GM06990 (cell line): ENCODE measurements at places on chromosomes 12 and 14.
A peak's percentile ranks its signal among the peaks of the same experiment; 100 is the strongest.

- no peak for DNase-seq
Observed at GRCh38 chr12:113808095-113808951, 157.8 kb downstream of the RBM19 start.

- peak; percentile 74 for DNase-seq
Observed at GRCh38 chr12:53200458-53201176, 6.4 kb downstream of the ITGB7 start.

DNA sequence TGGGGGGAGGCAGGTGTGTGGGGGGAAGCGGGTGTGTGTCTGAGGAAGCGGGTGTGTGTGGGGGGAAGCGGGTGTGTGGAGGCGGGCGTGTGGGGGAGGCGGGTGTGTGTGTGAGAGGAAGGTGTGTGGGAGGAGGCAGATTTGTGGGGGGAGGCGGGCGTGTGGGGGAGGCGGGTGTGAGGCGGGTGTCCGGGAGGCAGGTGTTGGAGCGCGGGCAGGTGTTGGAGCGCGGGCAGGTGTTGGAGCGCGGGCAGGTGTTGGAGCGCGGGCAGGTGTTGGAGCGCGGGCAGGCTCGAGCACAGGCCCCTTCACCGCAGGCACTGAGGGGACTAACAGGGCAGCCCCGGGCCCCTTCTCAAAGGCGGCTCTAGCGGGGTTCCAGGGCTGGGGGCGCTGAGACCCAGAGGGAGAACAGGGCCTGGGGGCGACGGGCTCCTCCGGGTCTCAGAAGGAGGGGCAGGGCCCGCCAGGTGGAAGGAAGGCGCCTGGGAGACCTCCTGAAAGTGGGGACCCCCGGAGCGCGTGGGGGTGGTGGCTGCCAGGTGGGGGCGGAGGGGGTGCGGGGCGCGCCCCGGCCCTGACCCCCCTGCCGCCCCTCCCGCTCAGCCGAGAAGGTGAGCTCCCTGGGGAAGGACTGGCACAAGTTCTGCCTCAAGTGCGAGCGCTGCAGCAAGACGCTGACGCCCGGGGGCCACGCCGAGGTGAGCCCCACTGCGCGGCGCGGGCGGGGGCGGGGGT lies 3.2 kb downstream of the CRIP2 start:
- no peak for DNase-seq

- DNase-seq = no peak
Observed at GRCh38 chr14:50740856-50741255, 72.8 kb upstream of the SAV1 start.

DNA sequence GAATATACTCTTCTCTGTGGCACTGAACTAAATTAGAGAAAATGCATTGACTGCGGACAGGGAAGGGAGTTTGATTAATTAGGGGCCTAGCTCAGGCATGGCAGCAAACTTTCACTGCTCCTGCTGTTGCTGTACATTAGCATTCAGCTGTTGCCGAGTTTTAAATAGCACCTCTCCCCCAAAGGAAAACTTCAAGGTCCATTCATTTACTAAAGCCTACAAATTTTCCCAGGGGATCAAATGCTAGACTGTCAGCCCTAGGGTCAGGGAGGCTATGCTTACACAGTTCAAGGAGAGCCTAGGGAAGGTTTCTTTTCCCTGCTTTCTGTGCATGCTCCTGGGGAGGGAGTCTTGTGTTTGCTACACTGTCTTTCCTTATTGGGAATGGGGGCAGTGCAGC lies 60.0 kb upstream of the GZMB start:
- no peak for DNase-seq

GRCh38 chr12:93256256-93256969 lies 121.3 kb upstream of the NUDT4 start:
- DNase-seq = no peak

DNA sequence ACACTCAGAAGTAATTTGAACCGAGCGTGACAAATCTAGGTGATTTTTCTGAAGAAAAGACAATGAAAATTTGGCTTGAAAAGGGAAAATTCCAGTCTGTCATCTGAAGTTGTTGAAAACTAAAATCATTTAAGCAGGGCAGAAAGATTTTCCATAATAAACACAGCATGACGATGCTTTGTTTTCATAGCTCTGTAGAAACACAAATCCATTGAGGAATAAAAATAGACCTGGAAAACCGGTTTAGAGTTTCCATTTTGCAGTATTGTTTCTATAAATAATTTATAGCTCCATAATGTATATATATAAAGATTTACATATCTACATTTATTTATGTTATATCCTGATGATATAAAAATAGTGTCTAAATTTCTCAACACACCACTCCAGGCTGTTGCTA lies 1918.5 kb upstream of the FLRT2 start:
- no peak for DNase-seq

- DNase-seq = no peak
Observed at GRCh38 chr14:51539571-51540037, 112.1 kb upstream of the FRMD6 start.

DNA sequence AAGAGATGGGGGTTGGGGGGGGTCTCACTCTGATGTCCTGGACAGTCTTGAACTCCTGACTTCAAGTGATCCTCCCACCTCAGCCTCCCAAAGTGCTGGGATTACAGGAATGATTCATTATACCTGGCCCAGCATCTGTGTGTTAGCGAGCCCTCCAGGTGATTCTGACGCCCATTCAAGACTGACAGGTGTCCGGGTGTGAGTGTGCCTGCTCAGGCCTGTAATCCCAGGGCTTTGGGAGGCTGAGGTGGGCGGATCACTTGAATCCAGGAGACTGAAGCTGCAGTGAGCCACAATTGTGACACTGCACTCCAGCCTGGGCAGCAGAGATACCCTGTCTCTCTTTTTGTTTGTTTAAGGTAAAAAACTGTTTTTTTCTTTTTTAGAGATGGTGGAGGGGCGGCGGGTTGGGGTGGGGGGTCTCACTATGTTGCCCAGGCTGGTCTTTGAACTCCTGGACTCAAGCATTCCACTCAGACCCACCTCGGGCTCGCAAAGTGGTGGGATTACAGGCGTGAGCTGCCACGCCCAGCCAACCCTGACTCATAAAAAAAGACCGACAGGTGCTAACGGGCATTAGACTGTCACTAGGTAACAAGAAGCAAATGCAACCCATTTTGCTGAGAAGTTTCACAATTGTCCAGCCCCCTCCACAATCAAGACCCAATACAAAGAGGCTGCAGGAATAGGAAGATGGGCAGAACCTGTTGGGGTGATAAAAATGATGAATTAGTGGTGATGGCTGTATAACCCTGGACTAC lies 4.7 kb downstream of the VSIG10 start:
- DNase-seq = no peak

- no peak for DNase-seq
Observed at GRCh38 chr14:43729143-43729542, 777.9 kb downstream of the FSCB start.

GRCh38 chr12:2719392-2719791 lies 75.4 kb upstream of the FKBP4 start:
- DNase-seq = no peak

GRCh38 chr12:115771065-115771464 lies 506.4 kb downstream of the MED13L start:
- no peak for DNase-seq

GRCh38 chr14:69673104-69673503 lies 61.7 kb downstream of the SUSD6 start:
- no peak for DNase-seq

- no peak for DNase-seq
Observed at GRCh38 chr12:106791531-106791930, 17.0 kb downstream of the RIC8B start.

GRCh38 chr12:55610598-55610997 lies 26.1 kb upstream of the OR10P1 start:
- DNase-seq = no peak

GRCh38 chr14:74425525-74426201 lies 347 bp downstream of the SYNDIG1L start:
- DNase-seq = no peak

GRCh38 chr14:100576091-100577085 lies 10.8 kb downstream of the BEGAIN start:
- no peak for DNase-seq

DNA sequence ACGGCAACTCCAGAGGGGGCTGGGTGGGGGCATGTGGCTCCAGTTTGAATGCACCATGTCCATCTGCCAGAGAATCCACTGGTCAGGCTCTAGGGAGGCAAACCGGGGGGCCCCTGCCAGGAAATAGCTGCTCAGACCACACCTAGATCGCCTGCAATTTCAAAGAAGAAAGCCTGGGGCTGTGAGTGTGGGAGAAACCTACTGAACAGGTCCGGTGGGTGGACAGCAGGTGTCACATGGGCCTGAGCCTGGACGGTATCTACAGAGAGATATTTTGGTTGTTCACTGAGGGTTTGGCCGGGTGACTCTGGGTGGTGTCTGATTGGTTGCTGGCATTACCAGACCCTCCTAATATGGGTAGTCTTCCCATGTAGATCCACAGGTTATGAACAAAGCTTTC lies 32.0 kb downstream of the DAO start:
- DNase-seq = no peak

DNA sequence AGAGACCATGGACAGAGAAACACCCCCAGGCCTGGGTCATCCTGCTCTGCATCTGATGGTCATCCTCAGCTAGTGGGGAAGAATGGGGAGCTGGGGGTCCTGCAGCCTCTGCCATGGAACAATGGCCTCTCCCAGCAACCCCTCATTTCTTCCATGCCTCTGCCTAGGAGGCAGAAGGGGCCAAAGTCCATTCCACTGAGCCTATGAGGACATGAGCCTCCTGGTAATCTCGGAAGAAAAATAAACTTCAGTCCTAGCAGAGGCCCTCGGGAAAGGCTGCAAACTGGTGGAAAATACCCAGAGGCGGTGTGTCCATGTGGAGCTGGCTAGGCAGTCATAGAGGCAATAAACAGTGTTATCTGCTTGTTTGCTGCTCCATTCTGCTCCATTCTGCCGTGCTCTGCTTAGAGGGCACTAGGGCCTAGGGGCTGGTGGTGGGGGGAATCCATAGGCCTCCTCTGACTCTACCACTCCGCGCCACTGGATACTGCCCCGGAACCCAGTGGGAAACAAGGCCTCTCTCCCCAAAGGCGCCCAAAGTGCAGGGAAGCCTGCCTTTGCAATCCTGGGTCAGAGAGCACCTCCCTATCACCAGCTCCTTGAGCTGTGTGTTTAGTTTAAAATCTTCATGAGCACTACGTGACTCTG lies 4.5 kb downstream of the PGF start:
- DNase-seq = no peak

DNA sequence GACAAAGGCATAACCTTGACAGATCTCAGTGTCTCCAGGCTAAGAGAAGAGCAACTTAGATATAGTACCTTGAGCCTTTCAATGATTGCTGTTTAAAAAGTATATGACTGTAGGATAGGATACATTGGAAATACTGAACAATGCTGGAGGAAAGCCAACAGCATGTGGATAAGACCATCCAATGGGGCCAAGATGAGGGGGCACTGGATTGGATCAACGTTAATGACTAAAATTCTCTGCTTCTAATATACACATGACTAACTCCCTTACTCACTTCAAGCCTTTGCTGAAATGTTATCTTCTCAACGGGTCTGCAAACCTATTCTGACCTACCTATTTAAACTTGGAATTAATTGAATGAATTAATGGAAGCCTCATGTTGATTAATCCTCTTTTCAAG lies 354.9 kb downstream of the RAD51B start:
- no peak for DNase-seq

DNA sequence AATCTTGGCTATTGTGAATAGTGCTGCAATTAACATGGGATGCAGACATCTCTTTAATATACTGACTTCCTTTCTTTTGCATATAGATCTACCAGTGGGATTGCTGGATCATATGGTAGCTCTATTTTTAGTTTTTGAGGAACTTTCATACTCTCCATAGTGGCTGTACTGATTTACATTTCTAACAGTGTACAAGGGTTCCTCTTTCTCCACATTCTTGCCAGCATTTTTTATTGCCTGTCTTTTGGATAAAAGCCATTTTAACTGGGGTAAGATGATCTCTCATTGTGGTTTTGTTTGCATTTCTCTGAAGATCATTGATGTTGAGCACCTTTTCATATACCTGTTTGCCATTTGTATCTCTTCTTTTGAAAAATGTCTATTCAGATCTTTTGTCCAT lies 8.4 kb downstream of the AMDHD1 start:
- no peak for DNase-seq

DNA sequence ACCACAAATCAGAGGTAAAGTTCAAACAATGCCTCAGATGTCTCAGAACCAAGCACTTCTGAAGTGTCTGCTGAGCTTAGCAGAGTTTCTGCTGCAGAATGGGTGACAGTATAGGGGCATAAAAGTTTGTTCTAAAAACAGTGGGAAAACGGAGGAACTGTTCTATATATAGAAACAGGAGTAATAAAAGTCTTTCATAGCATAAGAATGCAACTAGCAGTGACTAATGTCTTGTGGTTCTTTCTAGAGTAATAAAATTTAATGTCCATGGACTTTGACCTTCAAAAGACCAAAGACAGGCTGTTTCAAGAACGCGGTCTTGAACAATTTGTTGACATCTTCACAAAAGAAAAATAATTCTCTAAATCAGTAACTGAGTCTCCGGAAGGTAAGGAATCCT lies 107.5 kb upstream of the FAR2 start:
- no peak for DNase-seq

DNA sequence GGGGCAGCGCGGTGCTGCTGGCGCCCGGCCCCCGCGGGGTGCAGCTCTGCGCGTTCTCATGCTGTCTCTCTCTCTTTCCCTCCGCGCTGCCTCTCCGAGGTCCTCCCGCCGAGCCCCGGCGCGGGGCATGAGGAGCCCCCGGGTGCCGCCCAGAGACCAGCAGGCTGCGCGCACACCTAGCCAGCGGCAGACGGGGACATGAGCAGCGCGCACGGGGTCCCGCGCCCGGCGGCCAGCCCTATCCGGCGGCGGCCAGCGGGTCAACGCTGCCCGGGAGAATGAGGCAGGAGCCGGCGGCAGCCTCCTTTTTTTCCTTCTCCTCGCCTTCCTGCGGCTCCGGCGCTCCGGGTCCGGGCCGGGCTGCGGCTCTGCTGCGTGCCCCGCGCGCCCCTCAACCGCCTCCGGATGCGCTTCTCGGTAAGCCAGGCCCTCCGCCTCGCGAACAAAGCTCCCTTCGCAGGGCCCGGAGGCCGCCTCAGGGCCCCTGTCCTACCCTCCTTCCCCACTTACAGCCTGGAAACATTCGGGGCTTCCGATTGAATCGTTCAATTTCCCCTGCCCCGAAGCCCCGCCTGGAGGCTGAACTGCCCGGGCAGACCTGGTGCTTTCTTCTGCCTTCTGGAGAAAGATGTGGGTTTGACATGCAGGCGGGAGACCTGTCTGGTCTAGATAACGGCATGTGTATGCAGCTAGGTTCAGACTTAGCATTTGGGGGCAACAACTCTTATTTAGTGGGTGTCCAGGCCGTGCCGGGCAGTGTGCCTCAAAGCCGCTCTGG lies at the start of gene TUNAR:
Gene TUNAR, plus strand, starts transcription at position 72 of the 778 bp plus-strand sequence.
- no peak for DNase-seq

DNA sequence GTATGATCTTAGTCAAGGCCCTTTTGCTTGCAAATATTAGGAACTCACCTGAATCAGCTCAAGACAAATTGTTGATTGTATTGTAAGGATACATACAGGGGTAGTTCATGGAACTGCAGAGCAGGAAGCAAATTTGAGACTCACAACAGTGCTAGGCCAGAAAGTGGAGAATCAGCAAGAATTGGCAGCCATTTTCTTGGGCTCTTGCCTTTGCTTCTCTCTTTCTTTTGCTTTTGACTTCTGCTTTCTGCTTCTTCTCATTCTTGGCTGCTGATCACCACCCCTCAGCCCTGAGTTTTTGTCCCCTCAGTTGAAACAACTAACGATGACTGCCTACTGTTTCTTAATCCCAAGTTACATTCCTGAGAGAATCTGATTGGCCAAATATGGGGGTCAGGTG lies 34.8 kb downstream of the KCNK13 start:
- no peak for DNase-seq
